ENCODE measurements at places on chromosomes 5 and 9. TPM values are rescaled to one million over a fixed set of nuclear protein-coding genes. Genes with fewer than 3 reads are reported as not detected.

- no peak for DNase-seq
These were observed 76.2 kb upstream of the COL5A1 start for GRCh38 chr9:134565316-134565915.

GRCh38 chr5:161547406-161547737, 847 bp upstream of the GABRB2 start:
- no peak for DNase-seq

GRCh38 chr5:124132843-124133242, 613.6 kb downstream of the ZNF608 start:
- no peak for DNase-seq

GRCh38 chr9:73151653-73152542, at the start of gene ANXA1:
TSS of gene ANXA1 (plus strand) at chr9:73151865. CDS start at chr9:73158536, 6,671 bp downstream.
- DNase-seq, result peak; percentile 67

- no peak for DNase-seq
These were observed 256.0 kb downstream of the TMEM167A start for GRCh38 chr5:82820961-82821845.

DNA sequence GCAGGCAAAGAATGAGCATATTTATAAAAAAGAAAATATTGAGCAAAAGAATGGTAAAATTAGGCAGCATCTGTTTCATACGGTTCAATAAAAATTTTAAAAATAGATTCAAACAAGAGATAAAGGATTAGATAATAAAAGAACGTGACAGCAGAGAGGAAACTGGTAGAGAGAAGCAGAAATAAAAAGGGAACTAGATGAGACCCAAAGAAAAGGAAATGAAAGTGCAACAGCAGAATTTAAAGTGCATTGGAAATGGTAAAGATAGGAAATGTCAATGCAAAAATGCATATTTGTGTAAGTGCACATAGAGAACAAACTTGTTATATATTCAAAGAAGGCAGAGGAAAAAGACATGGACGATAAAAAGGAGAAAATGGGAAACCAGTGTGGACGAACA, 70.2 kb downstream of the SUSD1 start:
- no peak for DNase-seq

- DNase-seq, result no peak
These were observed 374.9 kb downstream of the MAT2B start for GRCh38 chr5:163880302-163880701.

DNA sequence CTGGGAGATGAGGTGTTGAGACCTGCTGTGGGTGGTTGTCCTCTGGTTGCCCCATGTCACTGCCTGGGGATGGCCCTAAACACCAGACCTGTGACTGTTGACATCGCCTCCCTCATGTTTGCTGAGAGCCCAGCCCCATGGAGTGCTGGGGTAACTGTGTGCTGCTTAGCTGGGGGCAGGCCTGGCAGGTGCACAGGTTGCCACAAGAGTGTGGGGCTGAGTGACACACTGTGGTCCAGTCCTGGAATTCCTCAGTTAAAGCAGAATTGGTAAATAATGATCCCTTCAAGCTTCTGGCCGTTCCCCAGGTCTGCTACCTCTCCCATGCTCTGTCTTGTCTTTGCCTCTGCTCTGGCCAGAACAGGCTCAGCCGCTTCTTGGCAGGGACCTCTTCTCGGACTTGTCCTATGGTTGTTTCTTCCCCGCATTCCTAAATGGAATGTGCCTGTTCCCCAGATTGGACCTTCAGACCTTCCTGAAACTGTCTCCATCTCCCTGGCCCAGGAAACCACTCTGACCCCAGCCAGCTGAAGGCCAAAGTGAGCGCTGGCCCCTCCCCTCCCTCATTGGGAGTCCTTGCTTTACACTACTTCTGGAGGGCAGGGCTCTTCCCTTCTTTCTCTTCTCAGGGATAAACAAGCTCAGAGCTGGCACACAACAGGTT, 61.2 kb upstream of the PITX1 start:
- no peak for DNase-seq

DNA sequence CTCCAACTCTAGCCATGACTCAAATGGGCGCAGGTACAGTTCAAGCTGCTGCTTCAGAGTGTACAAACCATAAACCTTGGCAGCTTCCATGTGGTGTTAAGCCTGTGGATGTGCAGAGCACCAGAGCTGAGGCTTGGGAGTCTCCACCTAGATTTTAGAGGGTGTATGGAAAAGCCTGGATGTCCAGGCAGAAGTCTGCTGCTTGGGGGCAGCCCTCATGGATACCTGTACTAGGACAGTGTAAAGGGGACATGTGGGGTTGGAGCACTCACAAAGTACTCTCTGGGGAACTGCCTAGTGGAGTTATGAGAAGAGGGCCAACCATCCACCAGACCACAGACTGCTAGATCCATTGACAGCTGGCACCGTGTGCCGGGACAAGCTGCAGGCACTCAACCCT, 273.5 kb upstream of the ST8SIA4 start:
- DNase-seq, result no peak

- DNase-seq, result peak; percentile 8
These were observed 118.8 kb downstream of the CDC42SE2 start for GRCh38 chr5:131382407-131383395.

DNA sequence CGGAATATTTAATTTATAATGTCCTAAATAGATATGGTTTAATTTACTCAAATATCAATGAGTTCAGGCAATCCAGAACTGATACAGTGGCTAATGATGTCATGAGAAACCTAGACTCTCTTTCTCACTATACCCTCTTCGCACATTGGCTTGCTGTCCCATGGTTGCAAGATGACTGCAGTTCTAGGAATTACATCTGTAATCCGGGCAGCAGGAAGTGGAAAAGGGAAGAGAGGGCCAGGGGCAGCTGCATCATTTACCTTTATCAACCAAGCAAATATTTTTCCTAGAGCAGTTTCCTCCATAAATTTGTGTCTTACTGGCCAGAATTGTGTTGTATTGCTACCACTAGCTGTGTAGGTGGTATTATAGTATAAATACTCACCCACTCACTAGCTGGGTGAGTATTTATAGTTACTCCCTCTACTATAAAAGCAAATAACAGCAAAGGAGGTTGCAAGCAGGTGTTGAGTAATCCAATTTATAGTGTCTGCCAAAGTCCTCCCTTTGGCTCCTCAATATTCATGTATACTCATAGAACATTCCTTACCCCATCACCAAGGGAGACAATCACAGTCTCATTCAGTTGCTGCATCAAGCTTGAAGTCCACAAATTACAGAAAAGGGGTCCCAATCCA, 168.8 kb downstream of the DROSHA start:
- no peak for DNase-seq

GRCh38 chr5:78591972-78592700, 56.4 kb downstream of the LHFPL2 start:
- DNase-seq, result no peak

GRCh38 chr5:55621229-55621628, 86.5 kb upstream of the PLPP1 start:
- DNase-seq, result no peak

The BAAT gene
- 0.66 TPM for polyA plus RNA-seq

The PCDHA1 gene
- polyA plus RNA-seq, result not detected

The HTR1A gene
- not detected for polyA plus RNA-seq

Data from hindlimb muscle (tissue), 1 donor.